ENCODE measurements at places on chromosomes 11 and 22. TPM values are rescaled to one million over a fixed set of nuclear protein-coding genes. Genes with fewer than 3 reads are reported as not detected.

The SLC17A6 gene
- not detected for total RNA-seq

The MMP11 gene
- total RNA-seq = 6.4 TPM

The GLB1L3 gene
- total RNA-seq = 2.2 TPM

The TEF gene
- total RNA-seq = 12.0 TPM

The DEFB131B gene
- not detected for total RNA-seq

The FXYD6 gene
- 75.4 TPM for total RNA-seq

The MMP1 gene
- not detected for total RNA-seq

The NCR3LG1 gene
- total RNA-seq = 2.2 TPM

The IL17REL gene
- not detected for total RNA-seq

The NCF4 gene
- total RNA-seq = 37.6 TPM

The SCUBE2 gene
- total RNA-seq = 36.3 TPM

The LMF2 gene
- total RNA-seq = 57.0 TPM

Data from vagina (tissue), 2 donors.